Heart left ventricle (tissue), 16 donors: ENCODE measurements at places on chromosomes 2 and 18. TPM values are rescaled to one million over a fixed set of nuclear protein-coding genes. Genes with fewer than 3 reads are reported as not detected.

Gene TSPYL6
- total RNA-seq = not detected

Gene IMPA2
- 21.9 TPM for total RNA-seq

Gene PPP1R1C
- 39.1 TPM for total RNA-seq

Gene ERMN
- total RNA-seq = 0.20 TPM

Gene SOWAHC
- total RNA-seq = 2.3 TPM

Gene PSTPIP2
- 5.1 TPM for total RNA-seq

Gene GCFC2
- total RNA-seq = 16.5 TPM
